ENCODE measurements at places on chromosomes 11 and 22.

GRCh38 chr11:40230821-40231220 lies 1228.6 kb downstream of the LRRC4C start:
- no peak for DNase-seq

DNA sequence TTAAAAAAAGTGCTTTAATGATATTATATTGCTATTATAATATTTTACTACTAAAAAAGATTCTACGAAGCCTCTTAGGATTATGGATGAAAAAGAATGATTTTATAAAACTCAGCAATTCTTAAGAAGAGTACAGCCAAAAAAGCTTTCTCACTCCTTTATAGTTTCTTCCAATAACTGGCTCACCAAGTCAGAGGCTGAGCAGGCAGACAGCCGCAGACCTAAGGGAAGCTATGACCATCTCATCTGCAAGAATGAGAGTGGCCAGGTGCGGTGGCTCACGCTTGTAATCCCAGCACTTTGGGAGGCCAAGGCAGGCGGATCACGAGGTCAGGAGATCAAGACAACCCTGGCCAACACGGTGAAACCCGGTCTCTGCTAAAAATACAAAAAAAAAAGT lies 12.7 kb upstream of the EMID1 start:
- no peak for DNase-seq

DNA sequence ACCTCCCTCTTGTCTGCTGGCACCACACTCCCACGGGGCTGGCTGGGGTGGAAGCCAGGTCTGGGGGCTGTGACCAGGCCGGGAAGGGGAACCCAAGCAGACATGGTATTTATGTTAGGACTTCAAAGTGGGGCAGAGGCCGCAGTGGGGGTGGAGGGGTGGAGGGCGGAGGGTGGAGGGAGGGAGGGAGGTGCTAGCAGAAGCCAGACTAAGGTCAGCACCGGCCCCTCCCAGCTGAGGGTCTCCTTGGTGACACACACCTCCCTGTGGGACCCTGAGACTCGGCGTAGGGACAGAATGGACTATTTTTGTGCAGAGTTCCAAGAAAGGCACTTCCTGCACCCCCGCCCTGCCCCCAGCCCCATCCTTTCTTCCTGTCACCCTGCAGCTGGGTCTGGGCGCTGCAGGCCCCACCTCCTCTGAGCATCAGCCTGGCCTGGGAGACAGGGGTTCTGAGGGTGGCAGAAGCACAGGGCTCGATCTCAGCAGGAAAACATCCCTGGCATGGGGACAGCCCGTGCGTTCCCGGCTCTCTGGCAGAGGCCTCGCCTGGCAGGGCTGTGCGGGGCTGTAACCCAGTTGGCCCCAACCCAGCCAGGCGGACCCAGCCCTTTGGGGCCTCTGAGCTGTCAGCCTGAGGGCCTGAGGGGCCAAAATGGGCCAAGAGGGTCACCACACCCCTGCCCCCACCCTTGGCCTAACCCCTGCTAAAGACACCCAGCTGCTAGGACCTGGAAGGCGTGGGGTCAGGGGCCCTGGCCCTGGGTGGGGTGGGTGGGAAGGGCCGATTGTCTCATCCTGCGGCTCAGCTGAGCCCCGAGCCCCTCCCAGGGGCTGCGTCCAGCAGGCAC lies 9.6 kb upstream of the CD248 start:
- peak; percentile 44 for DNase-seq

DNA sequence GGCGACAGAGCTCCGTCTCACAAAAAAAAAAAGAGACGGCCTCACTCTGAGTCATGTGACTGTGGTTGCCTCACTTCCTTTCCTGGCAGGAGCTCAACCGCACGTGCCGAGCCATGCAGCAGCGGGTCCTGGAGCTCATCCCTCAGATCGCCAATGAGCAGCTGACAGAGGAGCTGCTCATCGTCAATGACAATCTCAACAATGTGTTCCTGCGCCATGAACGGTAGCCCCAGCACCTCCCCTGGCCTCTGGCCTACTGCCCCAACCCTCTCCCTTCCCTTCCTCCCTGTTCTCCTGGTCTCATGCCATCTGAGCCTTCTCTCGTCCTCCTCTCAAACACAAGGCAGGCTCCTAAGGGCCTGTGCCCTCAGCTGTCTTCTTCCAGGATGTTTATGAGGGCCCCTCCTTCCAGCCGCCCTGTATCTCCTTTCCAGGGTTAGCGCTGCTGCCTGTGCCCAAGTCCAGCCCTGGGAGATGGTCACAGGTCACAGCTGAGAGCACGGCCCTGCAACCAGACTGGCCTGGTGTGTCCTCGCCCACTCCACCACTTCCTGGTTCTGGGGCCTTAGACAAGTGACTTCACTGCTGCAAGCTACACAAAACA lies 30.7 kb downstream of the TOM1 start:
- DNase-seq = peak; percentile 35

DNA sequence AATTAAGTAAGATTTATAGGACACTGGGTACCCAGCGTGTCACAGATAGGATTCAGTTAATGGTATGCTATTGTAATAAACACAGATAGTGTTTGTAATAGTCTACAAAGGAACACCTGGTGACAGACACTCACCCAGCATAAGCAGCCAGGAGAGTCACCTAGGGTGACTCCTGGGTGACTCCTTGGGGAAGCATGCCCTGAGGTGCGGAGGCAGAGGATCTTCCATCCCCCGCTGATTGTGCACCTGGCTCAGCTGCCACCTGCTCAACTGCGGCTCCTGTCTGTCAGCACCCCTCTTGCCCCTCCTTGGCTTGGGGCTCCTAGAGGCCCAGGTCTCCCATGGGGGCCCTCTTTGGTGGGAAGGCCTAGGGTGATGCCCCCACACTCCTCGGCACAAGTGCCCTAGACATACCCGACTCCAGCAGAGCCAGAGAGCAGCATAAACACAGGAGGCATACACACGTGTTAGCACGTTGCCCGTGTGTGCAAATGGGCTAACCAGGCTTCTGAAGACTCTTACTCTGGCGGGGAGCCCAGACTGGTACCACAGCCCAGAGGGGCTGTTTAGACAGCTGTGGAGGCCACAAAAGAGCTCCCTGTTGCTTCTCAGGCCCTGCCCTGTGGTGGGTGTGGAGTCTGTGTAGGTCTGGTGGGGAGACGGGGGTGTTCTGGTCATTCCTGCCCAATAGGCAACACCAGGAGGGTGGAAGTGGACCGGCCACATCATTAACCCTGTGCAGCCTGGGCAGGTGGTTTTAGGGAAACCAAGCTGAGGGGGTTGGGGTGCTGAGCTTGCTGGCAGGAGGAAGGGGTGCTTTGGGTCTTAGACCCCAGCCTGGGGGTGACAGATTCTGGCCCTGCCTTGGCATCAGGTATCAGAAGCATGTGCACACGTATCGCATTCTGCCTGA lies 3.0 kb downstream of the INPPL1 start:
- DNase-seq = no peak

- DNase-seq = no peak
Observed at GRCh38 chr11:122405547-122406341, 249.8 kb upstream of the UBASH3B start.

DNA sequence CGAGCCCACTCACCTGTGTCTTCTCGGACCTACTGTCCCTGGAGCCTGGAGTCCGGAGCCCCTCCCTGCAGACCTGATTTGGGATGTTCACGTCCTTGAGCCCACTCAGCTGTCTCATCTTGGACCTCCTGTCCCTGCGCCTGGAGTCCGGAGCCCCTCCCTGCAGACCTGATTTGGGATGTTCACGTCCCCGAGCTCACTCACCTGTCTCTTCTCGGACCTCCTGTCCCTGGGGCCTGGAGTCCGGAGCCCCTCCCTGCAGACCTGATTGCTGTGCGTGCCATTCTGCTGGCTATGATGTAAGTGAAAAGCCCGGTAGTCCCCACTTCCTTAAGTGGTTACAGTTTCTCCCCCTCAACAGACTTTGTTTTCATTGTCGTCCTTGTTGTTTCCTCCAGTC lies 867.1 kb downstream of the BRD1 start:
- no peak for DNase-seq

- DNase-seq = no peak
Observed at GRCh38 chr11:86192519-86193257, 51.9 kb upstream of the EED start.

DNA sequence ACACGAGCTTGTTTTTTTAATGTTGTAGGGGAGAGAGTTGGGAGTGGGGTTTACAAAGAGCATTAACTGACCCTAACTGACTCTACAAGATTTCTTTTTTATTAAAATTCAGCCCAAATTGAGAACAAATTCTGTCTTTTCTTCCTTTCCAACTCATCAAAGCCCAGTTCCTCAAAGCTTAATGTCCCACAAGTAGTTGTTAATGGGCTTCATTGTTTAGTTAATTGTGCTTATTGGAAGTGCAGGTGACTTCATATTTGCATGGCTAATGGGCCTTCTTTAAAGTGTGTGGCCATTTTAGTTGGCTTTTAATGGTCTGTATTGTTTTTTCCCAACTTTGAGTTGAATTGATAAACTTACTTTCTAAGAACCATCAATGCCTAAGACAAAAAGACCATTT lies 39.8 kb downstream of the MPPED2 start:
- DNase-seq = no peak

GRCh38 chr22:33180356-33180755 lies 122.2 kb upstream of the SYN3 start:
- DNase-seq = no peak

- DNase-seq = no peak
Observed at GRCh38 chr22:22074634-22075381, 92.2 kb upstream of the TOP3B start.

GRCh38 chr11:10117709-10118351 lies 176.2 kb downstream of the SBF2 start:
- no peak for DNase-seq

- no peak for DNase-seq
Observed at GRCh38 chr11:44104481-44105294, 9.2 kb downstream of the EXT2 start.

DNA sequence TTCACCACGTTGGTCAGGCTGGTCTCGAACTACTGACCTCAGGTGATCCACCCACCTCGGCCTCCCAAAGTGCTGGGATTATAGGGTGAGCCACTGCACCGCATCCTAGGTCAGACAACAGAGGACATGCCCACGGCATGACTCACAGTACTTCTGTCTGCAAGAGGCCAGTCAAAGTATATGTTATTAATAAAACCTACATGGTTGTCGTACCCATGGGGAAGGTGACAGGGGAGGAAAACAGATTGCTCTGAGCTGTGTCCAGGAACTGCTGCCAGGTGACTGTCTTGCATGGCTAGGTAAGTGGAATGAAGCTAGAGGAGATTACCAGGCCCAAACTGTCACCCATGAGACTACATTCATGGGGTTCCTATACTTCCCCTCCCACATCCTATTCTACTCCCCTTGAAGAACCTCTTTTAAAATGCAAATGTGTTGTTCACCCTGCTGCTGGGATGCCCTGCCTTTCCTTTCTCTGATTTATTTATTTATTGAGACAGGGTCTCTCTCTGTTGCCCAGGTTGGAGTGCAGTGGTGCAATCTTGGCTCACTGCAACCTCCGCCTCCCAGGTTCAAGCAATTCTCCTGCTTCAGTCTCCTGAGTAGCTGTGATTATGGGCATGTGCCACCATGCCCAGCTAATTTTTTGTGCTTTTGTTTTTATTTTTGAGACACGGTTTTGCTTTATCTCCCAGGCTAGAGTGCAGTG lies 2.0 kb upstream of the NLRX1 start:
- no peak for DNase-seq

DNA sequence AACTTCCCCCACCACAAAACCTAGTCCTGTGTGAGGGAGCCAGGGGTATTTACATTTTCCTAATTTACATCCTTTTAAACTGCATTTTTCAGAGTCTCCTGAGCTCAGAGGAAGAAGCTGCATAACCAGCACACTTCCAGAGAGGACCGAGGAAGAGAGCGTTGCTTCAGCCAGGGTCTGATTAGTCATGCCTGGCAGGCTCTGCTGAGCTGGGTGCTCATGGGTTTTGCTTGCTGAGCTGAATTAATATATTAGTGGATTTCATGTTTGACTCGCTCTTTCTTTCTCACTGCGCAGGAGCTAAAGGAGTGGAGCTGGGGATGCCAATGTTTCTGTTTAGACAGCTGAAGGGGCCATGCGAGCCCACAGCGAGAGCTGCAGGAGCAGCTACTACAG lies 539.3 kb upstream of the B3GAT1 start:
- no peak for DNase-seq

GRCh38 chr11:35003658-35004057 lies 87.2 kb downstream of the PDHX start:
- DNase-seq = no peak

- no peak for DNase-seq
Observed at GRCh38 chr22:26751217-26751616, 93.8 kb downstream of the MIAT start.

DNA sequence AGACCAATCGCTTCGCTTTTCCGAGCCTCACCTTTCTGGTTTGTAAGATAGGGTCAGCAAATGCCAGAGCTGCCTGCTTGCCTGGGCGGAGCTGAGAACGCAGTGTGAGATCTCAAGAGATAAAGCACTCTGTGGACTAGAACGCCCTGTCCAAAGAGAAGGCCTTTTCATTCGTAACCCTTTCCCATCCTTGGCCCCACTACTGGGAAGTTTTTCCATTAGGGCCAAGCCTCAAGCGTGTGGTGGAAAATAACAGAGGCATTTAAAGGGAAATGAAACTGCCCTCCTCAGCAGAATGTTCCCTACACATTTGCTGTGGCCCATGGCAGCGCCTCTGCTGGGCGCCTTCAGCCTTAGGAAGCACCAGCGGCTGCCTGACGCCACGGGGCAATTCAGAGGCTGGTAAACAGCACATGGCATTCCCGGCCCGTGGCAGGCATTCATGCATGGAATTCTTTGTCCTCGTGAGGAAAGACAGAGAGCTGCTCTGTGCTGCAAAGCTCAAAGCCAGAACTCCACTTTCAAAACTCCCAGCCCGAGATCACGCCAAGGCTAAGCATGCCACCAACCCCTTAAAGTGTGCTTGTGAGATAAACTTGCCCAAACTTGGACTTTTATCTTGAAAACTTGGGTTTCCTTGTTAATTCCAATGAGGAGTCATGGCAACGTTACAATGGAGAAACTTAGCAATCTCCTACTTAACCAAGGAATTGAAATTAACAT lies 38.1 kb downstream of the AHNAK start:
- DNase-seq = no peak

DNA sequence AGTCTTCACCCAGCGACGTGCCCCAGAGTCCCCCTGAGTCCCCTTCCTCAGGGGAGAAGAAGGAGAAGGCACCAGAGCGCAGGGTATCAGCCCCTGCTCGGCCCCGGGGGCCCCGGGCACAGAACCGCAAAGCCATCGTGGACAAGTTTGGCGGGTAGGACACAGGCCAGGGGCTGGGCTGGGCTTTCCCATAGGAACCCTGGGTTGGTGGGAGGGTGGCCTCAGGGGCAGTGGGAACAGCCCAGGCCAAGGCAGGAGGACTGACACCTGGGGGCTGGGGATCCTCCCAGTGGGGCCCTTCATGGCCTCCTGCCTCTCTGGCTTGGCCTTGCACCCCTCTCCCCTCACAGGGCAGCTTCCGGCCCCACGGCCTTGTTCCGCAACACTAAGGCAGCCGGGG lies 8.5 kb downstream of the SMTNL1 start:
- no peak for DNase-seq

GRCh38 chr22:50204571-50204970 lies 3.8 kb downstream of the SELENOO start:
- no peak for DNase-seq

DNA sequence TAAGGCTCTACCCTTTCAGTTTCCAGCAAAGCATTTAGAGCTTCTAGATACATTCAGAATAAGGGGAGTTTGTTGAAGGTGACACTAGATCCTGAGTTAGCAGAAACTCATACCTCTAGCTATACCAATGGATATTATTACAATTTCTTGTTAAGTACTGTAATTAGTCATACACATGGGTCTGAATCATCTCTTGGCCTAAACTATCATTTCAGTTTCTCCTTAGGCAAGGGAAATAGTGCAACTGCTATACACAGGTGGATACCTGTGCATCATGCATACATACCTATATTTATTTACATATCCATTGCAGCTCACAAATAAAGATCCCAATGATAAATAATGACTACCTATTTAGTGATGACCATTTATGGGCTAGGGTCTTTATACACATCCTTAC lies 45.1 kb upstream of the PAX6 start:
- DNase-seq = no peak

- no peak for DNase-seq
Observed at GRCh38 chr11:31772412-31772811, 38.7 kb downstream of the PAX6 start.

Measured in activated naive CD4-positive, alpha-beta T cell (primary cell).